ENCODE measurements at places on chromosomes 16 and 17. TPM values are rescaled to one million over a fixed set of nuclear protein-coding genes. Genes with fewer than 3 reads are reported as not detected.
A peak's percentile ranks its signal among the peaks of the same experiment; 100 is the strongest.

- H3K27ac ChIP-seq: no peak overlapping the region
- H3K4me3 ChIP-seq: no peak overlapping the region
- H3K27me3 ChIP-seq: no peaks in the 10 kb centered on the region
- no peaks in the 10 kb centered on the region for H3K4me1 ChIP-seq
These were observed 276.5 kb downstream of the XYLT1 start for GRCh38 chr16:17194190-17194780.

GRCh38 chr17:39939588-39940419, 12.3 kb downstream of the LRRC3C start:
- peaks cover 29% of the 10 kb centered on the region for H3K4me1 ChIP-seq
- DNase-seq: peak; percentile 92
- peaks cover 7% of the 10 kb centered on the region for H3K27me3 ChIP-seq
- peak overlapping the region; percentile 93 for H3K27ac ChIP-seq
- H3K36me3 ChIP-seq: no peaks in the 10 kb centered on the region
- H3K4me3 ChIP-seq: peak overlapping the region; percentile 58

The CLEC18C gene
- total RNA-seq: not detected

DNA sequence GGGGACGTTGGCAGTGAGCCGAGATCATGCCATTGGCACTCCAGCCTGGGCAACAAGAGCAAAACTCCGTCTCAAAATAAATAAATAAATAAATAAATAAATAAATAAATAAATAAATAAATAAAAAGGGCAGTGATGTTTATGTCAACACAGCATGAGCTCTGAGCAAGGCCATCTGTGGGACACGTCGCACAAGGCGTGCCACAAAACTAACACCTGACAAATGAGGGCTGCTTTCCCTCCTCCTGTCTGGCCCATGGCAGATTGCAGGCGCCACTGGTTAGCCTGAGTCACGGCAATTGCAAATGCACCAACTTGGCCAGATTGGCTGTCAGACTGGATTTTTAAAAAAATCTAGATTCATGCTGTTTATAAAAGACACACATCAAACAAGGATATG, 25.9 kb upstream of the SPNS3 start:
- no peak for DNase-seq
- H3K4me1 ChIP-seq: no peaks in the 10 kb centered on the region
- no peak overlapping the region for H3K27ac ChIP-seq
- no peaks in the 10 kb centered on the region for H3K36me3 ChIP-seq
